ENCODE measurements at places on chromosomes 1 and 21.

DNA sequence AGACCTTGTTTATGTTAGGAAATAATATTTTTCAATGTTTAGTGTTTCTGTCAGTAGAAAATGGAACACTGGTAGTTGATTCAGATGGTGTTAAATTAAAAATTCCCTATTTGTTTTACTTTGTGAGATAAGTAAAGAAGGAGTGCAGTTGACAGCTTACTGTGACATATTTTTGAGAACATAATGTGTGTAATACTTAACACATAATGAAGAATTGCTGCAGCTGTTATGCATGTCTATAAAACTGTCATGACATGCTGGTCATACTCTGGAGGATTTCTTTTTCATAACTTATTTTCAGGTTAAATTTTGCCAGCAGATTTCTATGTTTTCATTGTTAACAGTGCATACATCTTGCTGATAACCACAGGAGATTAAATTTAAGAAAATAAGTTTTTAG lies 296.1 kb downstream of the CTH start:
- DNase-seq: no peak

DNA sequence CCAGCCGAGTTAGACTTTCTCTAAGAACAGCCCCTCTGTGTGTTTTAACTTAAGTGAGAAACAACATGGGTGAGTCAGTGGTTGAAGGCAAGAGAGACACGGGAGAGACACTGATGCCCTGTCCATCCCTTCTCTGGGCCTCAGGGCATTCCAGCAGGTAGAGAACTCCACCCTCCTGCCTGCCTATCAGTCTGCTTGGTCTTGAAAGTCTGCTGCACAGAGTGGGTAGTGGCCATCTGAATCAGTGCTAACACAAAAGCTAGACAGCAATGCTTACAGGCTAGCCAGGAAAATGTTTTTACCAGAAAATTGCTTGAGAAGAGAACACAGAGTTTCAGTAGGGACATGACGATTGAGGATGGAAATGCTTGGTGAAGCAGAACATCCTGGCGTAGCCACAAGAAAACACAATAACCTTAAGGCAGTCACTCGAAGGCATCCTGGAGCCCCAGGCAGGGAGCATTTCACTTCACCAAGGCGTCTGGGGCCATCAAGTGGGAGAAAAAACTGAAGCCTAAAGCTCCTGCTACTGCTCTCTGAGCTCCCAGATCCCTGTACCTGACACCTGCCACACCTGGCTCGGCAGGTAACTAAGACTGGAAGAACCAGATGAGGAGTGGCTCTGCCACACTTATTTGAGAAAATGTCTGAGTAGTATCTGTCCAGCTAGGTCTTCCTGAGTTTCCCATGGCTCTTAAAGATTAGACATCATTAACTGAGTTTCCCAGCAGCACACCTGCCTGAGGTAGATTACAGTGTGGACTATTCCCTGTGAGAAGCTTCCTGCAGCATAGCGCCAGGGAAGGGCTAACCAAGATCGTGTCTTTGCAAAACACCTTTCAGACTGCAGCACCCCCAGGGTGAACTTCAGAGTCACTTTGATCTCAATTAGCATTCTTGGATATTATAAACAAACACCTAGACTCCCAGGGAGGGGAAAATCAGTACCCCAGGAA lies 18.1 kb upstream of the LBR start:
- DNase-seq: no peak

- peak; percentile 35 for DNase-seq
These were observed 5.3 kb downstream of the FCRLB start for GRCh38 chr1:161726473-161727255.

DNA sequence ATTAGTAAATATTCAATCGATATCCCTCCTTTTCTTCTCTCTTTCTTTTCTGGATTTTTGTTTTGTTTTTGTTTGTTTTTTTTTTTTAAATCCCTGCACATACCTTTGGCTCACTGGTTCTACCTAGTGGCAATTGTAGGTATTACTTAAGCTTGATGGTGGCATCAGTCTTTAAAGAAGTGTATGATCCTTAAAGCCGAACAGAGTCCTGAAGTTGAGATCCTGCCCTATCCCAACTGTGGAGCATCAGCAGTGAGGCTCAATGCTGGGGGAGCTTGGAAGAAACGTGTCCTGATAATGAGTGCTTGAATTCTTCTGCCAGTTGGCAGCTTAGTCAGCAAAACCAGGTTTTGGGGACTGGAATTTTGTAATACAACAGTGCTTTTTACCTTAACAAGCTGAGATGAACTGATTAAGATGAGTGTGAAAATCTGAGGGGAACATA lies 60.8 kb downstream of the FASLG start:
- no peak for DNase-seq

DNA sequence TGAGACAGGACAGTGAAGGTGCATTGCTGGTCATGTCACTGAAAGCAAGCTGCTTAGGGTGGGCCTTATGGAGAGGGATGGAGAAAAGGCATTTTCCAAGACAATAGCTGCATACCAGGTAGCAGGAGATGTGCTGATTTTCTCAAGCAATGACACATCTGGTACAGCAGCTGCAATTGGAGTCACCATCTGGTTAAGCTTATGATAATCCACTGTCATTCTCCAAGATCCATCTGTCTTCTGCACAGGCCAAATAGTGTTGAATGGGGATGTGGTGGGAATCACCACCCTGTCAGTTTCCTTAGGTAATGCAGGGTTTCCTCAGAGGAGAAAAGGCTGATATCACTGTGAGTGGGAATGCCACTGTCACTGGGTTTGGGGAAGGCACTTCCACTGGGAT lies 54.6 kb downstream of the ADSS2 start:
- DNase-seq: no peak

DNA sequence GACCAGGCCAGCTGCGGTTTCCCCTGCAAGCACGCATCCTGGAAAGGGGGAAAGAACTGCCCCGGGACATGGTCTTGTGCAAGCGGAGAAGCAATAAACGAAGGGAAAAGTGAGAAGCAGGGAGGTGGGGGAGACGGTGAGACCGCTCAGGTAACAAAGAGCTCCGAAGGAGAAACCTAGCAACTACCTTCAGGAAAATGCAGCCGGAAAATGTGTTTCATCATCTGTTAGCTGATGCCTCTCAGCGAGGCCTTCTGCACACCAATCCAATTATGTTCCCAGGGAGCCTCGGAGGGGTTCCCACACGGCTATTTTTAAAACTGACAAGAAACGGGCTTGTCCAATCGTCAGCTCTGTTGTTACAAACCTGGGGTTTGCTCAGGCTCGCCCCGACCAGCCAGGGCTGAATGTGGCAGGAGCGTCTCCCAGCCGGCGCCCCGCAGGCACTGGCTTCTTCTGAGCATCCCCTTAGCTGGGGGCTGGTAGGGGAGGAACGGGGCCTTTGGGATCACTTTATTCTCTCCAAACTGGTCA lies 3.4 kb downstream of the RIPK4 start:
- DNase-seq: no peak

All from stimulated activated CD4-positive, alpha-beta T cell treated with anti-CD3 and anti-CD28 coated beads, Interleukin-12 subunit alpha, Interleukin-12 subunit beta, amount 100 ng/mL, for 48 hours (primary cell).